ENCODE measurements at places on chromosomes 5 and 9.

- DNase-seq = no peak
Measured at GRCh38 chr5:65861830-65862241, 64.5 kb upstream of the ERBIN start.

GRCh38 chr5:36685631-36686288 is 79.4 kb downstream of the SLC1A3 start:
- DNase-seq = no peak

- no peak for DNase-seq
Measured at GRCh38 chr5:65577141-65577540, 14.0 kb downstream of the PPWD1 start.

- DNase-seq = no peak
Measured at GRCh38 chr9:114613087-114613486, 2.0 kb downstream of the TMEM268 start.

GRCh38 chr5:60177596-60177995 is 284.1 kb upstream of the PDE4D start:
- DNase-seq = no peak

- DNase-seq = no peak
Measured at GRCh38 chr5:141853895-141854626, 24.1 kb downstream of the PCDH1 start.

GRCh38 chr9:102841376-102841775 is 153.8 kb upstream of the CYLC2 start:
- DNase-seq = no peak

DNA sequence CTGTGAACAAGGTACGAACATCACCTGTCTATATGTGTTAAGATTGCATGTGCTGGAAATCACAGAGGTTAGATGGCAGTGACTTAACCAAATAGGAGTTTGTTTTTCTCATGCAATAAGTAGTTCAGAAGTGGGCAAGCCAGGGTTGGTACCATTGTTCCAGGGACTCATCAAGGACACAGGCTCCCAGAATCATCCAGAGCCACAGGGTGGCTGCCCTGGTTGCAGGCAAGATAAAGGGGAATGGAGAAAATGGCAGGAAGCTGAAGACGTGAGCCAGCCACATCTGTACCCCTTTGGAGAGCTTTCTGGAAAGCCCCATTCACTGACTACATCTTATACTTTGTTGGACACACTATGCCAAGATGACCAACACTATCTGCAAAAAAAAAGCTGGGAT is 126.0 kb upstream of the IL12B start:
- no peak for DNase-seq

DNA sequence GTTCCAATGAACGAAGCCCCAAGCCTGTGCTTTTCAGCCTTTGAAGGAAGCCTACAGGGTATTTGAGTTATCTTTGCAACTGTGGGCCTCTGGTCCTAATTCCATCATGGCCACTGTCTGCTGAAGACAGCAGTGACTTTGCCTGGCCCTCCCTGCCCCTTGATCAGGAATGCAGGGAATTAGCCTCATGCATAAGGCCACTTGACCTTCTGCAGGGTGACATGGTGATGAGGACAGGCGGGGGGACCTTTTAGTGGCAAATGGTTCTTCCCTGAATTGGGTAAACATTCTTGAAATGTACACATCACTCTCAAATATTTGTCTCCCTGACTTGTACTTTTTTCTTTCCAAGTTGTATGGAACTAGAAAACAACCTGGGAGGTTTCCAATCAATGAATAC is 25.2 kb upstream of the XPA start:
- DNase-seq = no peak

DNA sequence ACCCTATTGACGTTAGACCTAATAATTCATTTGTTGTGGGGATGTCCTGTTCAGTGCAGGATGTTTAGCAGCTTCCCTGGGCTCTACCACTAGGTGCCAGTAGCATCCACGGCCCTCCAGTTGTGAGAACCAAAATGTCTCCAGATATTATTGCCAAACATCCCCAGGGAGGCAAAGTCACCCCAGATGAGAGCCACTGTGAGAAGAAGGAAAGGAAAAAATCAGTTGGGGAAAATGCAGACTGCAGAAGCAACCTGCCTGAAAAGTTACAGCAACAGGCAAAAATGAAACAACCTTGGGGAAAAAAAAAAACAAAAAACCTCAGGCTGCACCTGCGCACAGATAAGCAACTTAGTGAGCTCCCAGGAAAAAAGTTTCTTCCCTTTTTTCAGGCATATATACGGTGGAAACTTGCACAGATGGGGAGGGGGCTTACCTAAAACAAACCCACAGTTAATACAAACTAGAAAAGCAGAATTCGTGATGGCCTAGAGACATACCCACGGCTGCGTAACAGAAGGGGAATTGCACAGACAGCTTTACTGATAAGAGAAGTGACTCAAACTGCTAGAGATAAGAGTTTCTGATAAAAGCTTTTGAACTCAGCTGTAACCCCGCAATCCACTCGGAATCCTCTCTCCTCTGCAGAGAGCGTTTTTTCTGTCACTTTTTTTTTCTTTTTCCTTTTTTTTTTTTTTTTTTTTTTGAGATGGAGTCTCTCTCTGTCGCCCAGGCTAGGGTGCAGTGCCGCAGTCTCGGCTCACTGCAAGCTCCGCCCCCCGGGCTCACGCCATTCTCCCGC is 29.8 kb upstream of the FBP1 start:
- DNase-seq = peak; percentile 30

DNA sequence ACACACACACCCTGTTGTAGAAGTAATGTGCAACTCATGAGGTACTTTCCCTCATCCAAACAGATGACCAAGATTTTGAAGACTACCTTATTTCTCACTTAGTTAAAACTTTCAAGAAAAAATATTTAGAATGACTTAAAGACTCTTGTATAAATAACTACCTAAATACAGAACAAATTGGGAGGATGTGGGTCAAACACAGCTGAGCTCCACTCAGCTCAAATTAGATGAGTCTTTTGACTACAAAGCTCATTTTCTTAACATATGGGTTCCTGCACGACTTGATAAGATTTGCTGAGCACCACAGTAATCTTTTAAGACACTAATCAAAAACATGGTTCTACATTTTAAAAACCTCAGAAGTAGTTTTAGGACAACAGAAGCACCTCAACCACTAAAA is 8.9 kb downstream of the MTX3 start:
- no peak for DNase-seq

DNA sequence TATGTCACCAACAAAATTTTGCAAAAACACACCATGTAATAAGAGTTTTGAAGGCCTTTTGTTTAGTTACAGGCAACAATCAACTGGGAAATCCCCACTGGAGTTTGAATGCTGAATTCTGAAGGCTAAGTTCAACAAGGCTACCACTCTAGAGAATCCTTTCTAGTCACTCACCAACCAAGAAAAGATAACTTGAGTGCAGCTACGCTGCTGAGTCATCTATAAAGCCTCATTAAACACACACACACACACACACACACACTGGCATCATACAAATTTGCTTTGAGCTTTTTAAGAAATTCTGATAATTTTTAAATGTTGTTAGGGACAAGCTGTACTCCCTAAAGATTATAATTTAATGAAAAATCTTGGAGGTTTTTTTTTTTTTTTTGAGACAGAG is 219.6 kb downstream of the DENND1A start:
- no peak for DNase-seq

GRCh38 chr9:114501796-114502682 is 3.2 kb downstream of the WHRN start:
- no peak for DNase-seq

Measured in T follicular helper cell (primary cell).